Activated naive CD8-positive, alpha-beta T cell treated with anti-CD3 and anti-CD28 coated beads, Interleukin-2, amount 10 ng/mL, durations not matched to agents 7 days and 5 days (primary cell): ENCODE measurements at places on chromosomes 6 and 20.

DNA sequence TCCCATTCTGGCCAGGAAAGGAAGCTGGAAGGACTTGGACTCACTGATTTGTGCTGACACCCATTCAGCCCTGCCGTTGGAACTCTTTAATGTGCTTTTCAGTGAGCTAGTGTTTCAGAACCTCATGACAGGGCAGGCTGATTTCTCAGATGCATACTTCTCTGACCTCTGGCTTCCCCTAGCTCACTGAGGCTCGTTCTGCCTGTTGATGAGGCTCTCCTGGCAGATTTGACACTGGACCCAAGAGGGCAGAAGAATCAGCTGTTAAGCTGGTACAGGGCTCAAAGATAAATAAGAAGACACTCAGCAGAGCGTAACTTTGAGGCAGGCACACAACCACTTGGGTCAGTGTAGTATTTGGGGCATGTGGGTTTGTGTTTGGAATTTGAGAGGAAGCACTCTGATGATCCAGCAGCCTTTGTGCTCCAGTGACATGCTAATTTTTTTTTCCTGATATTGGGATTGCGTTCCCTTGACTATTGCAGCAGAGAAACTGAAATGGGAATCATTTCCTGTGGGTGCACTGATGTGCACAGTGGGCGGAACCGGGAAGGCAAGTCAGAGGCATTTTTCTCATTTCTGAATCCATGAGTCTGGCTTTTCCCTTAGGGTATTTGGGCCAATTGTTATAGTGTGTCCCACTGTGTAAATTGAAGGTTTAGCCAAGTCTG is 80.2 kb downstream of the CARMIL1 start:
- no peak for DNase-seq

DNA sequence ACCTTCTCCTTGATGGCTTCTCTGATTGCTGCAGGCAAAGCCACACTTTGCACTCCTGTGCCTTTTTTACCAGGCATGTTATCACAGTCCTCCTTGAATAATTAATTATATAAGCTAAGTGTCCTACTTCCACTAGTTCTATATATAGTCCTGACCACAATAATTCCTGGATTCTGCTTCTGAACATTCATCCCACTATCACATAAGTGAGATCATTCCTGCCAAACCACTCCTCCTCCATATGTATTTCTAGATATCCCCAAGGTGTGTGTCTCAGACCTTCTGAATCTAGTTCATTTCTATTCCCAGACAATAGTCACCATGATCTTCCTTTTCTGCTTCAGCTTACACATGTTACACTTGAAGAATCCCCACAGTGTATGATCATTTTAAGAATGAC is 1237.5 kb upstream of the MAP3K7 start:
- no peak for DNase-seq

- DNase-seq = no peak
Measured at GRCh38 chr6:105432797-105433196, 29.9 kb upstream of the PREP start.

- DNase-seq = peak; percentile 53
Measured at GRCh38 chr6:20366082-20366830, 35.4 kb upstream of the E2F3 start.

- no peak for DNase-seq
Measured at GRCh38 chr6:28436404-28436803, 6.9 kb downstream of the ZSCAN23 start.

GRCh38 chr6:50714487-50715379 is 1.4 kb downstream of the TFAP2D start:
- DNase-seq = no peak

GRCh38 chr6:52736145-52736544 is 27.1 kb downstream of the GSTA2 start:
- no peak for DNase-seq
